MCF 10A (cell line): ENCODE measurements at places on chromosomes 6 and 20.

DNA sequence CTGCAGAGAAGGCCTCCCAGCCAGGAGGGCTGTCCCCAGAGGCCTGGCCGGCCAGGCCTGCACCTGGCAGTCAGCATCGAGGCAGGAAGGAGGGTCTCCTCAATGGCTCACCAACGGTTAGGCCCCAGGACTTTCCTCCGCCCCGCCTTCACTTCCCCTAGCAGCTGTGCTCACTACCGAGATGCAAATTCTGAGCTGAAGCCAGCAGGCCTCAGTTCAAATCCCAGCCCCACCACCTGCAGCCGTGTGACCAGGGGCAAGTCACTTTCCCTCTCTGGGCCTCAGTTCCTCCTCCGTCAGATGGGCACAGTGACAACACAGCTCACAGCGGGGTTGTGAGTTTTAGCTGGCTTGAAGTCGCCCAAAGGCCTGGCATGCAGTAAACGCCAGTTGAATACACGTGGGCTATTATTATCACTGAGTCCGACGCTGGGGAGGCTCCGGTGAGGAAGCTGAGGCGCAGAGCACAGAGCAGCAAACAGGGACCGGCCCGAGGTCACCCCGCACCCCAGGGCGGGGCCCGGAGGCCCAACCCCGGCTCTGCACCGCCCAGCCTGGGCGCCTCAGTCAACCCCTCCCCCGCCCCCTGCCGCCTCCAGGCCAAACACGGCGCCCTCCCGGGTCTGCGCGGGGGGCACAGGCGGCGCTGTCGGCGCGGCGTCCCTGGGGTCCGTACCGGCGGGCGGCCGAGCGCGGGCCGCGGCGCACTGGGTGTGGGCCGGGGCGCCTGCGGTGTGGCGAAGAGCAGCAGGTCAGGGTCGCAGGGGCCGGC, 671 bp downstream of the E2F1 start:
- DNase-seq = peak; percentile 28

- no peak for DNase-seq
These were observed 144.6 kb downstream of the ELOVL4 start for GRCh38 chr6:79802657-79803300.

GRCh38 chr6:169795196-169795595, 43.8 kb downstream of the ERMARD start:
- DNase-seq = no peak

- DNase-seq = no peak
These were observed 31.8 kb downstream of the SAYSD1 start for GRCh38 chr6:39083231-39083634.

- DNase-seq = no peak
These were observed 639.2 kb downstream of the RFPL4B start for GRCh38 chr6:112986321-112986720.

DNA sequence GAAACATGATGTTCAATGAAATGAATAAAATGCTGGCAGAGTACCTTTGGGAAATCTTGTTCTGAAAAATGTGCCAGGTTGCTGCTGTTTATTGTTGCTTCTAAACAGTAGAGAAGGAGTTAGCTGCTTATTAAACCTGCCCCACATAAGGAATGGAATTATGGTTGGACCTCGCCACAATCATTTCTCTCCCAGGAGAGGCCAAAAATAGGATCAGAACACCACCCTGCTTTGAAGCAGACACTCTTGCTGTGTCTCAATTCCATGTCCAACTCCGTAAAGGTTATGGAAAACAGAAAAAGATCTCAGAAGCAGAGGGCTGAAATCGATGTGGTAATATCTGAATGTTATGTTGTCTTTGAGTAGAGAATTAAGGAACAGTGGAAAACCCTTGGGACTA, 27.9 kb downstream of the AFG1L start:
- DNase-seq = no peak
